Adrenal gland (tissue), 19 donors: ENCODE measurements at places on chromosomes 7 and 10.

DNA sequence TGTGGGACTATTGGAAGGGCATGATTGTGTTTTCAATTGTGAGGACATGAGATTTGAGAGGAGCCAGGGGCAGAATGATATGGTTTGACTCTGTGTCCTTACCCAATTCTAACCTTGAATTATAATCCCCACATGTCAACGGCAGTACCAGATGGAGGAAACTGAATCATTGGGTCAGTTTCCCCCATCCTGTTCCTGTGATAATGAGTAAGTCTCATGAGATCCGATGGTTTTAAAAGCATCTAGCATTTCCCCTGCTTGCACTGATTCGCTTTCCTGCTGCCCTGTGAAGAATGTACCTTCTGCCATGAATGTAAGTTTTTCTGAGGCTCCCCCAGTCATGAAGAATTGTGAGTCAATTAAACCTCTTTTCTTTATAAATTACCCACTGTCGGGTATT is 1367.1 kb downstream of the XPNPEP1 start:
- DNase-seq: no peak

DNA sequence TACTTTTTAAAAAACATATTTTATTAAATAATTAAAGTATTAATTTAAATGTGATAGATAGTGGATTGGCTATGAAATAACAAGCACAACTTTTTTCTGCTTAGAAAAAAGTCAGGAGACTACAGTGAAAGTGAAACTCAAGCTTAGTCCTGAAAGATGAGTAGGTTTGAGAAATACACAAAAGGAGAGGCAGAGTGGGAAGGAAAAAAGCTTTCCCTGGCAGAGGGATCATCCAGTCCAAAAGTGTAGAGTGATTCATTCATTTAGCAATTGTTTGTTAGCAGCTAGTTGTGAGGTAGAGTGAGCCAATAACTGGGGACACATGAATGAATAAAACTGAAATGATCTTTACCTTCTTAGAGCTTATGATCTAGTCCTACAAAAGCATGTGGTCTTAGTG is 93.5 kb downstream of the FOXP2 start:
- DNase-seq: no peak

DNA sequence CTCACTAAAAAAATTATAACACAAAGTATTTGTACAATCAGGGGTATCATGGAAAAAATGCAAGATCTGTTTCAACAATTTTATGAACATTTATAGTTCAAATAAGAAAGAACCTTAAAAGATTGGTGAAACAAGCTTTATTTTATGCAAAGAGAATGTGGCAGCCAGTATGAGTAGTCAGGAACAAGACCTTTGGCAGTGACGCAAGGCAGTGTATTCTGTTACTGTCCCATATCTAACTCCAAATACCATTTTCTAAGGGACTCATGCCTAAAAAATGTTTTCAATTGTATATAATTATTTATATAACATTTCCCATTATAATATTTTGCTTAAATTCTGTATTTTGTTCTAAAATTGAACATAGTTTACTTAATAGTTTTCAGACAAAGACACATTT is 19.1 kb upstream of the FAM53B start:
- no peak for DNase-seq

- DNase-seq: no peak
These were observed 54.9 kb downstream of the KMT2E start for GRCh38 chr7:105068886-105069285.

GRCh38 chr7:111074748-111075146 is 16.2 kb upstream of the LRRN3 start:
- DNase-seq: no peak

DNA sequence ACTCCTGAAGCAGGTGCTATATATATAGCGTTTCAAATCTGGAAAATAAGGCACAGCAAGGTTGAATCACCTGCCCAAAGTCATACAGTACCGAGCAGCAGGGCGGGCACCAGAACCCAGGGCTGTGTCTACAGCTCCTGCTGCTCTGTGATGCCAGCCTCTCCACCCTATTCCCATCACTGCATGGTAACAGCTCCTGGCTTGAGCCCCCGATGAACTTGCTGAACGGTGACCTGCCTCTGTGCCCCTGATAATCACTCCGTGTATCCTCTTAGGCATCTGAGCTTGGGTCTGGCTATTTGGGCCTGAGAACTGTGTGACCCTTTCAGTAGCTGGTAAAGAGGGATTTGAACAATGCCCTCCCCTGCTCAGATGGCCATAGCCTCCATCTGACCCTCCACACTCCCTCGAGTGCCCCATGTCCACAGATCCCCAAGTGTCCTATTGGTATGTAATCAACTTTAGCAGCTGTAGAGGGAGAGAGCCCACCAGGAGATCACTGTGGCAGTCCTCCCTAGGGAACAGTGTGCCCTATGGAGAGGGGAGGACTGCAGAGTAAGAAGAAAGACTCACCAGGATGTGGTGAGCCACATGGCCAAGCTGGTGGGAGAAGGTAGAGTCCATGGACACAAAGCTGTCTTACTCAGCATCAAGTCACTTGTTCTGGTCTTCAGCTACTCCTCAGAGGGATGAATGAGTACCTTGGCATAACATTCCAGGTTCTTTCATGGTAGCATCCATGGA is 1.1 kb upstream of the ARHGAP22 start:
- no peak for DNase-seq

DNA sequence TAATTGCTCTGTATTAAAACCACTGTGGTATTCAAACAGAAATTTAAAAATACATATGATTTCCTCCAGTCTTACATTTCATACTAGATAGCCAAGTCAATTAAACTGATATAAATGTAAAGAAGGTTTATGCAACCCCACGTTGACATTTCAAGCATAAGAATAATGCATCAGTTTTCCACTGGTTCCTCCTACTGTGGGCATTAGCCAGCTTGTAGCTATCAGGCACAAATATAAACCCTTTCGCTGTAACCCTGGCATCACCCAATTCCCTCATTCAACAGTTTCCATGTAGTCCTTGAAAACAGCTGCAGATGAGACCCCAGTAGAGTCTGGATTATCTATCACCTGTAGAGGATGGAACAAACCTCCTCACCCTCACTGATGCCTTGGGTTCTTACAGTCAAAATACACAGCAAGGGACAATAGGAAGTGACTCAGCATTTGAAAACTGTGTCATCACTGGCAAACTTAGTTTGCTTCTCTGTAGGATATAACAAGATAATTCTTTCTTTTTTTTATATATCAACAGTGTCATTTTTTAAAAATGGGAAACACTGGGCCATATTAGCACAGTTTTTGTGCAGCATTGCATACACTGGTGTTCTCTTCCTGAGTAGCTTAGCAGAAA is 113.0 kb downstream of the PDE1C start:
- no peak for DNase-seq

DNA sequence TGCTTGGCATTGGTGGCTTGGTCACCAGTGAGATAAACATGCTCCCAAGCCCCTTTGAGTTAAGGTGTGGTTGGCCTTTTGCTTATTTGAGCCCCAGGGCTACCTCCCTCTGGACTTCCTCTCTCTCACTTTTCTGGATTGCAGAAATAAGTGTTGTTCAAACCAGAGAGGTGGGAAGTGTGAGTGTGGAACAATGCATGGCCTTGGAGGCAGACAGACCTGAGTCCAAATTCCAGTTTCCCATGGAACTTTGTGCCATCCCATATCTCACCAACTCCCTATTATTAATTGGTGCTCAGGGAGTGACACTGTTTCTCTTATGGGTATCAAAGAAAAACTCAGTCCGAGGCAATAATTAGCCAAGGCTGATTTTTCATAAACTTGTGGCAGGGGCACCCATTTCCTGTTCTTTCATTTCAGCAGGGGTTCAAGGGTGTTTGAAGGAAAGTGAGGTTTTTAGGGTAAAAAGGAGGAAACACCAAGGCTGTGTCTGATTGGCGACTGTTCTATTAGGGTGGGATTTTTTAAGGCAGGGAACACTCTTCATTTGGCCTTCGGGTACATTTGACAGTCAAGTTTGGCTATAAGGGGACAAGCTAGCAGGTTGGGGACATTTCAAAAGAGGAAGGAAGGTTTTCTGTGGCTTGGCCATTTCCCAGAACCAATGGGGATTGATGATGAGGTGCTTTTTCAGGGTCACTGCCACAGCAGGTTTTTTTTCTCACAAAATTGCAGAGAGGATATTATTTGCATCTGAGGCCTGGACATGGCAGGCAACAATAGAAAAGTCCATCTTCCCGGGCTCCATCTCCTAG is 148.8 kb upstream of the NPY start:
- DNase-seq: no peak

DNA sequence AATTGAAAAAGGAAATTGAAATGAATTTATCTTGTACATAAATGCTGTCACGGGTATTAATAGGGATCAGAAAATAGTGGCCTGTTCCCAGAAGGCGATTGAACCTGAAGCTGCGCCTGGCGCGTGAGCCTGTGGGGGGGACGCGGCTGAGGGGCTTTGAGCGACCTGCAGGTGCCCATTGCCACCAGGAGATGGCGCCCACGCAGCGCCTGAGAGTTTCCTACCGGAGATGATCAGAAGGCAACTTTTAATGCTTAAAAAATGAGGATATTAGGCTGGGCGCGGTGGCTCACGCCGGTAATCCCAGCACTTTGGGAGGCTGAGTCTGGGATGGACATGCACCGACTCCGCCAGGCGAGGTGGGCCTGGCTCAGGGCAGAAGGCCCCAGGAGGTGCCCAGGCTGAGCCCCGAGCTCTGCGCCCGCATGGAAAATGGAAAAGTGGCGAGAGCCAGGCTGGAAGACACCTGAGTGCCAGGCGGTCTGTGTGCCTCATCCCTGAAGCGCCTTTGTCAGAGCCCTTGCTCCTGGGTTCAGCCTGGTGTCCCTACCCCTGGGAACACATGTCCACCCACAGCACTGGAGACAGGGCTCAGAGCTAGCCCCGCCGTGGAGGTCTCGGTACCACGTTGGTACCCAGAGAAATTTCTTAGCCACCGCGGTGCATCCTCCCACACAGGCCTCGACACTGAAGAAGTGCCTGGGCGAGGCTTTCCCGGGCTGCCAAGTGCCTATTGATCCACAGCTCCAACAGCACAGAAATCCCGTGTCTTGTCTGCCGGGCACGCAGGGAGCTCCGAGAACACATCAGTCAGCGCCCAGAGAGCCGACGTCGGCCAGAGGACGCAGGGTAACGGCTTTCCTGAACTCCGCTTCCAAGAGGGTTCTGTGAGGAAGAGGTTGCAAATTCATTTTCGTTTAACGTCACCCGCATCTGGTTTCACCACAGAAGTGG is 117.4 kb downstream of the INPP5A start:
- peak; percentile 67 for DNase-seq
